Right renal cortex interstitium (tissue), 3 donors: ENCODE measurements at places on chromosomes 3 and 15.

GRCh38 chr3:31580645-31581044 lies 47.9 kb downstream of the STT3B start:
- DNase-seq: no peak

DNA sequence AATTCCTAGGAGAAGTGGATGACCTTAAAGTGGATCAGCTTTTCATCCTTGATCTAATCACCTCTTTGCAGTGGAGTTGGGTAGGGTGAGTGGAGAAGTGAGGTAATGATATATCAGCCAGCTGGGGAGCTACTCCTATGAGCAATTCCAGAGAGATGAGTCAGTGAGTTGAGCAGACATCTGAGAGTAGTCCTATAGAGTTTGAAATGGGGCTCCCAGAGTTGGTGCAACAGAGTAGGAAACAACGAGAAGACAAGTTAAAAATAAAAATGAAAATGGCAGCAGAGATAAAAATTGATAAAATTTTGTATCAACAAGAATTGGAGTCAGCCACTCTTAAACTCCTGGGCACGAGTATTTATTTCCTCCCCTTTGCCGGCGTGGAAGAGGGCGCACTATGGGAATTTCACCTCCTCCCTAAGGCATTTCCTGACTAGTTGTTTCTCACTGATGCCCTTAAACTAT lies 150.8 kb upstream of the DPH6 start:
- no peak for DNase-seq

DNA sequence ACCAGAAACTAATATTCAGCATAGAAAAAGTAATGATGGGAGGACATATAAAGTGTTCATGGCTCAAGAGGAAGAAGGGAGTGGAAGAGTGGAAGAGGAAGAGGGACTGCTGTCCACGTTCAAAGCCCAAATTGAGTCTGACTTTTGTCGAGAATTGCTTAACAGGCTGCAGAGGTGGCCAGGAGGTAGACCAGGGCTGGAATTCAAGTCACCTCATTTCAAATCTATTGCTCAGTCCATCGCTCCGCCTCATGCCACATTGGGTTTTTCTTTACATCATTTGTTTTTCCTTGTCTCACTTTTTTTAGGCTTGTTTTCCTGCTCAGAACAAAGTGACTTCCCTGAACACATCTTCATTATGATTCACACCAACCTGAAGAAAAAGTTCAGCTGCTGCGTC lies 97.0 kb downstream of the RPL39L start:
- DNase-seq: no peak

DNA sequence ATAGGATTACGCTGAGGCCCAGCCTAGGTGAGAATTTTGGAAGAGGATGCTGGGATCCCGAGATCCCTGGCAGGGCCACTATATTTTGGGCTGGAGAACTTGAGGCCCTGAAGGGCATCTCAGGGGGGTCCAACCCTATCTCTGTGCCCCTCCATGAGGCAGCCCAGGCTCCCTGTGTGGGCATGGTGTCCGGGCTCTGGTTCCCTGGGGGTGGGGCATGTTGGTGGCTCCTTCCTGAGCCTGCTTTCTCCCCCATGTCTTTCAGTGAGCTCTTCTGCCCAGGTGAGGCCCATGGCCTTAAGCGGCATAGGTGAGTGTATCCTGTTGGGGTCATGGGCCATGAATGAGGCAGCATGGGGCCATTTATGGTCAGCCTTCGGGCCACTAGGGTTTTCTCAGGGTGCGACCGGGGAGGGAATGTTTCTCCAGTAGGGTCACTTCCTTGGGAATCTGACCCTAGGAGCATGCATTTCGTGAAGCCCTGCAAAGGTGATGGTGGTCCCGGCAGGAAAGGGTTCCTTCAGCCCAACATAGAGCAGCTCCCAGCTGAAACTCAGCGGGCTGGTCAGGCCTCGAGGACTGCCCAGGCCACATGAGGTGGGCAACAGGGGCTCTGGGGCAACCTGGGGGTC lies 191.3 kb downstream of the UBE3A start:
- no peak for DNase-seq

- DNase-seq: no peak
Observed at GRCh38 chr15:46088486-46089445, 453.9 kb downstream of the SQOR start.

- DNase-seq: no peak
Observed at GRCh38 chr3:18531662-18532061, 106.5 kb upstream of the SATB1 start.

DNA sequence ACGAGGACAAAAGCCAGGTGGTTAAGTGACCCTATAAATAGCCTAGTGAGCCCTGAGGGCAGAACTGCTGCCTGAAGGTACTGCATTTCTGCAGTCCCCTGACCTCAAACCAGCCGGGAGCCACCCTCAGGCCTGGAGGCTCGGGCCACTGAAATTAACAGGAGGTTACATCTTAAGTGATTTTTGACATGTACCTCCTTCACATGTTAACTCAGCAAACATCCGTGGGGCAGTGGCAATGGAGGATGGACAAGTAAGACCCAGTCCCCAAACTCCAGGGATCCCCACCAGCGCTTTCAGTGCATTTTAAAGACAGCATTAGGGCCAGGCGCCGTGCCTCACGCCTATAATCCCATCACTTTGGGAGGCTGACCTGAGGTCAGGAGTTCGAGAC lies 26.2 kb downstream of the PSTPIP1 start:
- DNase-seq: no peak

GRCh38 chr3:52087731-52088130 lies 31.4 kb upstream of the DUSP7 start:
- DNase-seq: no peak
